HEK293T (cell line): ENCODE measurements at places on chromosomes 16 and 17.
A peak's percentile ranks its signal among the peaks of the same experiment; 100 is the strongest.

DNA sequence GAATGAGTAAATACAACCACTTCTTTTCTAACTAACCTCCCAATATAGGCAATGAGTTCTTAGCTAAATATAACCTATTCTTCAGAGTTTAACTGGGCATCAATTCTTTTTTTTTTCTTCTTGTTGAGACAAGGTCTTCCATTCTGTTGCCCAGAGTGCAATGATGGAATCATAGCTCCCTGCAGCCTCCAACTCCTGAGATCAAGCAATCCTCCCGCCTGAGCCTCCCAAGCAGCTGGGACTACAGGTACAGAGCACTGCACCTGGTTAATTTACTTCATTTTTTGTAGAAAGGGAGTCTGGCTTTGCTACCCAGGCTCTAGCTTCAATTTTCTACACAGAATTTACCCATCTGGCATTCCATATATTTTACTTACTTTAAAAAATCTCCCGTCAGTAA lies 1.1 kb downstream of the METTL16 start:
- DNase-seq: no peak

GRCh38 chr17:2803971-2804370 lies 7.7 kb downstream of the RAP1GAP2 start:
- DNase-seq: no peak

- no peak for DNase-seq
Observed at GRCh38 chr17:57517632-57518456, 227.3 kb downstream of the CCDC182 start.

DNA sequence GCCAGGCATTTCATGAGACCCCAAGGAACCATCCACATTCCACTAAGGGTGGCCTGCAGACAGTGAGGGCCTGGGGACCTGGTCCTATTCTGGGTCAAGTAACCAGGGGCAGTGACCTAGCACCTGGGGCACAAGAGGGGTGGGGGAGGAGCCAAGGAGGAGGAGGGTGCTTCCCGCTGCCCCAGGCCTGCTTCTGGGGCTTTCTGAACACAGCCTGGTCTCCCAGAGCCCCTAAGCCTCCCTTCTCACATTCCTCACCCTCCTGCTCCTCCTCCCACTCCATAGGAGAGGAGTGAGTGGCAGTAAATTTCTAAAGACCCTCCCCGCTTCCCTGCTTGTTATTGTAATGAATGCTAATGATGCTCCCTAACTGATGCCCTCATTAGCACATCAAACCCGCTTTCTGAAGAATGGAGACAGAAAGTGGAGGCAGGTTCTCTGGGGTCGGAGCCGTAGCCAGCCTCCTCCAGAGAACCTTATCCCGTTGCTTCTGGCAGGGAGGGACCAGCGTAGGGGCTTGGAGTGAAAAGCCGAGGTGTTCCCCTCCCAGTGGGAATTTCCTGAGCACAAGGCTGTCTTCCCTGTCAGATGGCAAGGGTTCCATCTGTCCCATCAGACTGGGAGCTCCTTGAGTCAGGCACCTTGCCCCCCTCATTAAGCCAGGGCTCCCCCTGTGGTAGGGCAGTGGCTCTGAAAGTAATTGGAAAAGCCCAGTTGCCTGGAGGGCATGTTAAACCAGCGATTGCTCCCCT lies 3.7 kb upstream of the SRCIN1 start:
- no peak for DNase-seq

GRCh38 chr16:76800196-76800595 lies 390.8 kb upstream of the MON1B start:
- no peak for DNase-seq

DNA sequence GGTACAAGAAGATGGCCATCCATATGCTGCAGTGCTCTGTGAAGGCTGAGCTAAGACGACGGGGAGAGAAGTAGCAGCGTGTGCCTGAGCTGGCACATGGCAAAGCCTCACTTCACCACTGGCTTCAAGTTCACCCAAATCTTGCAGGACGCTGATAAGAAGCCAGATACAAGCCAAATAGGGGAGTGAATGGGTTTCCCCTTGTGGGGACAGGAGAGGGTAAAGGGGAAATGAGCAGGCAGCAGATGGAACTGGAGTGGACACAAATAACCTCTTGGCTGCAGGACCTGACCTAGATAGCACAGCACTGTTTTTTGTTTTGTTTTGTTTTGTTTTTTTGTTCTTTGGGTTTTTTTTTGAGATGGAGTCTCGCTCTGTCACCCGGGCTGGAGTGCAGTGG lies 21.0 kb upstream of the PITPNA start:
- DNase-seq: no peak

DNA sequence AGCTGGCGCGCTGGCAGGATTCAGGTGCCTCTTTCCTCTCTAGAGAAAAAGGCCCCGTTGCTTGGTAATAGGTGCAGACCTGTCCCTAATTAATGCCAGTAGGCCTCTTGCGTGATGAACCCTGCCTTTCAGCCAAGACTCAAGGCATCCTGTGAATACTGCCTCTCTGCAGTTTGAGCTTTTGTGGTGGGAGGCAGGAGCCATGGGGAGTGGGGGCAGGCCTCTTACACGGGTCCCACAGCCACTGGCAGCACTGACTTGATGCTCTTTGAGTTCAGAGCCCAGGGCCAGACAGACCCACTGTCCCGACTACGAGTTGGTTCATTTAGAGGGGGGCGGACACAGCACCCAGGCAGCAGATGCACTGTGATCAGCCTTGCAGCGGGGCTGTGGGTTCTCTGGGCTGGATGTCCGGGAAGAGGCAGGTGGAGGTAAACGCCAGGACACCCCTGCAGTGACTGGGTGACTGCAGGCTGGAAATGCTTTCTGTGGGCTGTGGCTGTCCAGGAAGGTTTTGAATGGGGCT lies 237.0 kb downstream of the SEC14L1 start:
- DNase-seq: no peak

DNA sequence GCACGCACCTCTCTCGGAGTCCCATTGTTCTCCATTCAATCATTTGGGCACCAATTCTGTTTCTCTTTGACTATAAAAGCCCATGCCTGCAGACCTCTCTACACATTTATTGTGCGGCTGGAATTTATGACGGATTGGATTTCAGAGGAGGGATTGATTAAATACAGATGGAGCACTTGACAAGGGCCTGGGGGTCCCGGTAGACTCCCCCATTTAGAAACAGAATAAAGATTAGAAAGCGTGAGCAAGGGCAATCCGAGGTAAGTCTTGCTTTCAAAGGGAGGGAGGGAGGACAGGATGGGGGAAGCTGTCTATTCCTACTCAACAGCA lies 15.1 kb upstream of the PITPNM3 start:
- DNase-seq: no peak

DNA sequence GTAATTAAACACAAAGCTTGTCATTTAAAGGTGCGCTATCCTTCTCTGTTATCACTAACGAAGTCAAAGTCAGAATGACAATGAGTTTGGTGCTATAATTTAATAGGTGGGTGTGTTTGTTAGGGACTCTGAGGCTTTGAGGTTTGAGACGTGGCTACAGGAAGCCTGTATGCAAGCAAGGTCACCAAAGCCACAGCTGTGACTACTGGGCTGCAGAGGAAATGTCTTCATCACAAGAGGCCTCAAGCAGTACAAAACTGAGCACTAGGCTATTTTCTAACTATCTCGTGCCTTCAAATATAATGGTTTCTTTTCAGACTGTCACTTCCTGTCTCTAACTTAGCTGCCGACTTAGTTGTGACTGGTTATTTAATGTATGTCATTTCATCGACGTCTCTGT lies 141.2 kb downstream of the AATF start:
- no peak for DNase-seq

- no peak for DNase-seq
Observed at GRCh38 chr17:73863761-73864535, 219.7 kb upstream of the SDK2 start.

GRCh38 chr16:56520251-56520577 lies 390 bp upstream of the BBS2 start:
- no peak for DNase-seq

DNA sequence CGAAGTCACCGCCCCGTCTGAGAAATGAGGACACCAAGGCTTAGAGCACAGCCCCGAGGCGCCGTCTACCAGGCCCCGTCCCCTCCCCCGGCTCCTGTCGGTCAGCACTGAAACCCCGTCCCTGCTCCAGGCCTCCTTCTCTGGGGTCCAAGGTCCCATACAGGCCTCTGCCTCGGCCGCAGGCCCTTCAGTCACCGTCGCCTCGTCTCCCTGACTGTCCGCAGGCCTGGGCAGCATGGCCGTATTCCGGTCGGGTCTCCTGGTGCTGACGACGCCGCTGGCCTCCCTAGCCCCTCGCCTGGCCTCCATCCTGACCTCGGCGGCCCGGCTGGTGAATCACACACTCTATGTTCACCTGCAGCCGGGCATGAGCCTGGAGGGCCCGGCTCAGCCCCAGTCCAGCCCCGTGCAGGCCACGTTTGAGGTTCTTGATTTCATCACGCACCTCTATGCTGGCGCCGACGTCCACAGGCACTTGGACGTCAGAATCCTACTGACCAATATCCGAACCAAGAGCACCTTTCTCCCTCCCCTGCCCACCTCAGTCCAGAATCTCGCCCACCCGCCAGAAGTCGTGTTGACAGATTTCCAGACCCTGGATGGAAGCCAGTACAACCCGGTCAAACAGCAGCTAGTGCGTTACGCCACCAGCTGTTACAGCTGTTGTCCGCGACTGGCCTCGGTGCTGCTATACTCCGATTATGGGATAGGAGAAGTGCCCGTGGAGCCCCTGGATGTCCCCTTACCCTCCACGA lies 617 bp downstream of the COASY start:
- peak; percentile 34 for DNase-seq

GRCh38 chr16:86322806-86323205 lies 187.5 kb upstream of the FOXF1 start:
- DNase-seq: no peak

- no peak for DNase-seq
Observed at GRCh38 chr16:17244872-17245551, 225.7 kb downstream of the XYLT1 start.
